Activated CD4-positive, alpha-beta T cell treated with anti-CD3 and anti-CD28 coated beads, Interleukin-2, amount 50 U/mL, for 24 hours (primary cell): ENCODE measurements at places on chromosomes 1 and 21.

DNA sequence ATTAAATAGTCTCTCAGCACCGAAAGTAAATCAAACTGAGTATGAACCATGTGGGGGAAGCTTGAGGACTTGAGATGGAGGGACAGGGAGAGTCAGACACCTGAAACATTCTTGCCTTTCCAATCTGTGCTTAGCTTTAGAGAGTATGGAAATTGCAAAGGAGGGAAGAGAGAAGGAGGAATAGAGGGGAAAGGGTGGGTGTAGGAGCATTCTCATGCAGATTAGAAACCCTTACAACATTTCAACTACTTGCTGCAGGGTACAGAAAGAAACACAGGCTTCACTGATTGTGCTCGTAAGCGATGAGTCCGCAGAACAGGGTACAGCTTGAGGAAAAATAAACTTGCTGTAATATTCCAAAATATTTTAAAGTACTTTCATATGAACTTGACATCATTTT lies 73.8 kb downstream of the NIBAN1 start:
- no peak for DNase-seq

DNA sequence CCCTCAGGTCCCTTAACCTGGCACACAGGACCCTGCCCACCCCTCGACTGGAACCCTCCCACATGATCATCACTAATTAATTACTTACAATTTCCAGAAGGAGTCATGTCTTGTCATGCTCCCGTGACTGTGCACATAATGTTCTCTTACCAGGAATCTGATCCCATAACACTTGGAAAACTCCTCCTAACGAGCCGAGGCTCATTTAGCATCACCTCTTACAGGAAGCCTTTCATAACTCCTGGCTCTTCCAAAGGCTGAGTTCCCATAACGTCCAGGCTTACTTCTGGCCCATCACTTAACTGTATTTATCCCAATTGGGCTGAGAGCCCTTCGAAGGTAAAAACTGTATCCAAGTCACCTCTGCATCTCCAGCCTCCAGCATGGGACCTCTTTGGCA lies 147.9 kb upstream of the JUN start:
- DNase-seq, result no peak

DNA sequence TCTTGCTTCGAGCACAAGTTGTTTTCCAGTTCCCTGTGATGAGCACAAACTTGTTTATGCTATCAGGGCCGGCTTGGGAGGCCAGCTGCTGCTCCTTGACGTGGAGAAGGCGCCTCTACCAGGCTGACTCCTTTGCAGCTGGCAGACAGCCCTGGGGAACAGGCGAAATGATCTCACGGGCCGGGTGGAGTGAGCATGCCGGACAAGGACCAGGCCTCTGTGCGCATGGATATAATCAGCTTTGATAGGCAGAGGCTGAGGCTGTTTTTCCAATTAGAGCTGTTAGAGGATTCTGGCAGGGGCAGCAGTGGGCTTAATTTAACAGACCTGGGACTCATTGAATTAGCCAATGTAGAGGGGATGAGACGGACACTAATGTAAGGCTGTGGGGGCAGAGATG lies 38.9 kb downstream of the FAM163A start:
- no peak for DNase-seq

DNA sequence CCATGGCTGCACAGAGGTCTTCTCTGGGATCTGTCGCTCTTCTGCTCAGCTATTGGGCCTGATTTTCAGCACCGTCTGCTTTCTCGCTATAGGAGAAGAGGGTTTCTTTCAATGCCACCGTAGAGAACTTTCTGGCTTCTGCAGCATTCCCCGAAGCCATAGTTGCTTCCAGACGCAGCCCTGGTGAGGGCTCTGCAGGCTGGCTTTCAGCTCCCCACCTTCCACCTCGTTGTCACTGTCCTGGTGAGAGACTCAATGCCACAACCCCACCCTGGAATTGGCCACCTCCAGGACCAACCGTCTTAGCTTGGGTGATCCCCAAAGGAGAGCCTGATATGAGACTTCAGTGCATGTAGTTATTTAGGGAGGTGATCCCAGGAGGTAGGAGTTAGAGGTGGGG lies 12.0 kb upstream of the PRKCZ start:
- no peak for DNase-seq

DNA sequence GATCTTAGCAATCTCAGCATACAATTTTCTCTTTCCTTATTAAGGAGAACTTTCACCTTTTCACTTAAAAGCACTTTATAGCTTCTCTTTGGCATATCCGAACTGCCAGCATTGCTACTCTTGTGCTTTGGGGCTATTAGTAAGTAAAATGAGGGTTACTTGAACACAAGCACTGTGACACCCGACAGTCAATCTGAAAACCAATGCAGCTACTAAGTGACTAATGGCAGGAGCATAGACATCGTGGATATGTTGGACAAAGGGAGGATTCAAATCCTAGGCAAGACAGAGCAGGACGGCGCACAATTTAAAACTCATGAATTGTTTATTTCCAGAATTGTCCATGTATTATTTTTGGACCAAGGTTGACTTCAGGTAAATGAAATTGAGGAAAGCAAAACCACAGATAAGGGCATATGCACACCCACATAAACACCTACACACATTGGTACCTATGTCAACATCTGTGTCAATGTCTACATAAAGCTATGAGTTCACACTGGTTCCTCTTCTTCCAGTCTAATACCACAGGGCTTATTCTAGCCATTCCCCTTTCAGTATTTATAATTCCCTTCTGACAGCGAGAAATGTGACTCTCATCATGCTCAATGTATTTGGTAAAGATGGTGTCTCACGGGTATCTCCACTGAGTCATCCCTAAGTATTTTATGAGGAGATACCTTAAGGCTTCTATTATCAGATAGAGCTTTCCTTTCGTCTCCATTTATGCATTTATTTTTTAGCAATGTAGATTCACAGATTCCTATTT lies 75.3 kb upstream of the RALGPS2 start:
- no peak for DNase-seq

DNA sequence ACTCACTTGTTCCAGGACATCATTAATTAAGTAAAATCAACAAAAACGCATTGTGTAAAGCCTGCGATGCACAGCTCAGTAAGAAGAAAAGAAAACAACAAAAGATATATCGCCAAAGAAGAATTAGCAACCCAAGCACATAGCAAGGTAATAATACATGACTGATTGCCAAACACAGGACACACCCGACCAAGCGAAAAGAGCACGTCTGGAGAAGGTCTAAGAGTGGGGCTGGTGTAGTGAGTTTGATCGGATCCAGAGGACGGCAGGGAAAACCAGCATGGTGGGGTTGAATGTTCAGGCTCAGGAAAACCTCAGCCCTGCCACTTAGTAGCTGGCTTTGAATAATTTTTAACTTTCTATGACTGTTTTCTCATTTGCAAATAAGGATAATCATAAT lies 69.8 kb downstream of the JAK1 start:
- DNase-seq, result no peak

GRCh38 chr1:160876311-160876710 lies 8.7 kb downstream of the ITLN1 start:
- DNase-seq, result no peak

- DNase-seq, result no peak
Observed at GRCh38 chr1:111801071-111801850, 45.6 kb downstream of the DDX20 start.

GRCh38 chr1:208081972-208082371 lies 162.2 kb downstream of the PLXNA2 start:
- DNase-seq, result no peak

DNA sequence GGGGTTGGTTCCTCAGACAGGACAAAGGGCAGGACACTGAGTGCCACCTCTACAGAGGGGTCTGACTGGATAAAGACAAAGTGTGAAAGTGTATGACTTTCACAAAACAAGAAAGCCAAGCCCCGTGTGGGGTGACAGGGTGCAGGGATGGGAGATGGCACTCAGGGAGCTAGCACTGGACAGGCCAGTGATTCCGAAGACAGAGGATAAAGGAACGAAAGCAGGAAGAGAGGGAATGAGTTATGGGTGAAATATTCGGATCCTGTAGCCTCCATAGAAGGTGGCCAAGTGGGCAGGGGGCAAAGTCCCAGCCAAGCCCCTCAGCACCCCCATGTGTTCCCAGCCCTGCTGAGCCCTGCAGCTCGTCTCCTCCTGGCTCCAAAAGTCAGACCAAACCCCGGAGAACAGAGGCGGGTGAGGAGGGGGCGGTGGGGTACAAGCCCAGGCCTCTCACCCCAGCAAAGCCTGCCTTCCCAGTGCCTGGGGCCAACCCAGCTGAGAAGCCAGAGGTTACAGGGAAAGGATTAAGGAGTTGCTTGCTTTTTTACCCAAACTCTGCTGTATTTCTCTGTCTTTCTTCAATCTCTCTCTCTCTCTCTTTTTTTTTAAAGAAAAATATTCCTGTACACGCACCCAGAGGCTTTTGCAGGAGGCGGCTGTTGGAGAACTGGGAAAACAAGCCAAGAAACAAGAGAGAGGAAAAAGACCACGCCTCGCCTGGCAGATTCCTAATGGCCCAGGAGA lies 14.0 kb upstream of the WASF2 start:
- no peak for DNase-seq

DNA sequence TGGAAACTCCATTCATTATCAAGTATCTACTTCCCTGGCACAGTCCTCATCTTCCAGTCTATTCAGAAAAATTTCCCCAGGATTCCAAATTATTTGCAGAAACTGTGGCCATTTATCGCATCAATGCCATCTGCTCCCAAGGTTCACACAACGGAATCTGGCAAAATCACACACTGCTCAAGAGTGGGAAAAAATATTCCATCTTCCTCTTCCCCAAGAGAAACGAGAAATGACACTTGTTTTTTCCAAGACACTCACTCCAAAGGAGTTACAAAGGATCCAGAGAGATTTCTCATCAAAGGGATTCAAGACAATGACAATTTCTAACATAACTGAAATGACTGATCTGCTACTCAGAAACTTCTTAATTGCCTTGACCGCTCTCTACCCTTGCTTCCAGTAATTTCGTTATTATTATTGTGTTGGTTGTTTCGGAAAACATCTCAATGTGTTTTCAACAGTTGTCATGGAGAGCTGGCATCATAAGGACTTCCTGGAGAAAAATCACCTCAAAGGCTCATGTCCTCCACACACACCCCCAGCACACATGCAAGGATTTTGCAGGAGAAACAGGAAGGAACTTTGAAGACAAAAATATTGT lies 128.0 kb downstream of the PSMG1 start:
- no peak for DNase-seq

DNA sequence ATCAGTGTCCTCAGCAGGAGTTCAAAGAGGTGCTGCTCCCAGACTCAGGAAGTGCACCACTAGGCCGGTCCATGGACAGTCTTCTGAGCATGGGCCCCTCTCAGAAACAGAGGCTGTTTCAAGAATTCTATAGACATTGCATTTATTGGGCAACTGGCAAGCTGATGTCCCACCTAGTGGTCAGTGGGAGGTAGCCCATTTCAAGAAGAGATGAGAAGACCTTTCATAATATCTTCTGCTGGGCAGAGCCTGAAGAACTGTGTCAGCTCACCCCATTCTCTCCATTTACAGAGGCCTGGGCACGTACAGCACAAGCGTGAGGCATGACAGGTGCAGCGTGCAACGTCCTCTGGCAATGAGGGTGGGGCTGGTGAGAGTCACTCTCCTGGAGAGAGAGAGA lies 216.0 kb downstream of the DYRK1A start:
- no peak for DNase-seq

DNA sequence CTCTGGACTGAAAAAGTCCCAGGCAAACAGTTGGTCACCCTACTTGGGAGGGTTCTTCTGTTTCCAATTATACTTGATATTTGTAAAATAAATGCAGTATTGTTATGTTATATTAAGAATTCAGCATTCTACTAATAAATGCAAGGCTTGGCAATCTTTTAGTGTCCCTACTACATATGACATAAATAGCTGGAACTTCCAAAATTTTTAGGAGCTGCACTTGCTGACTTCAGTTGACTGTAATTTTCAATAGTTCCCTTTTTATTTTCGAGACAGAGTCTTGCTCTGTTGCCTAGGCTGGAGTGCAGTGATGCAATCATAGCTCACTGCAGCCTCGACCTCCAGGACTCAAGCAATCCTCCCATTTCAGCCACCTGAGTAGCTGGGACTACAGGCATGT lies 20.0 kb downstream of the FOXD3 start:
- DNase-seq, result no peak

DNA sequence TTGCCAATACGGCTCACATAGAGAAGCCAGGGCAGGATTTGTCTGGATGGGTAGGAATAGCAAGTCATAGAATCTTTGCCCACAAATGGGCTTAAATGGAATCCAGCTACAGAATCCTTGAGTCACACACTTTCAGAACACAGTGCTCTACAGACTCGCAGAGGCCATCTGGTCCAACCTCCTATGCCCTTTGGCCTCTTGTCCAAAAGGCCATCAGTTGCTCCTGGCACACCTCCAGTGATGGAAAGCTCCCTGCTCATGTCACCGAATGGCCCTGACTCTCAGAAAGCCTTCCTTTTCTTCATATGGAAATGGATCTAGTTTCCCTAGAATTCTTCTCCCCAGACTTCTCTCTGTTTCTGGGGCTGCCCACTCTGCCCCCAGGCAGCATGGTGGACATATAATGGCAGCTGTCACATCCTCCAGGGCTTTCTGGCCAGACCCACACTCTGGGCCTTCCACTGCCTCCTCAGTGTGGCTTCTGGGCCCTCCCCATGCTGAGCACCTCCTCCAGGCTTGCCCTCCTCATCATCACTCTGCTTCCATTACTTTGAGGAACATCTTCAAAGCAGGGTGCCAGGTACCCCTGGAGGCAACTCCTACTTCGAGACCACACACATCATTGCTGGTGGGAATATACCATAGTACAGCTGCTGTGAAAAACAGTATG lies 33.6 kb upstream of the TRABD2B start:
- no peak for DNase-seq

- DNase-seq, result no peak
Observed at GRCh38 chr1:55338448-55338820, 123.3 kb upstream of the USP24 start.

DNA sequence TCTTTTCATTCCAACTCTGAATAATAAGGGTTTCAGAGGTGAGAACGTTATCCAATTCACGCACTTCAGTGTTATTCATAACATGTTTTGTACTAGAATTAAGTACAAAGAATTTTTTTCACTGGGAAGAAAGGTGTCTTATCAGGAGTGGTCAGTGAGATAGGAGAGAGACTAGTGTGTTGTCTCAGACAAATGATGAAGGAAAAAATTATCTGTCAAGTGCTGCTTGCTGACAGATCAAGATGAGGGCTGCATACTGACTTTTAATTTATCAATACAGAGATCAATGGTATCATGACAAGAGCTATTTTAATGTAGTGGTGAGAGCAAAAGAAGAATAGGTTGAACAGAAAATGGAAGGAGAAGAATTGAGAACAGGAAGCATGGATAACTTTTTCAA lies 402.4 kb downstream of the KCNT2 start:
- DNase-seq, result no peak

GRCh38 chr1:5914676-5915365 lies 77.4 kb downstream of the NPHP4 start:
- DNase-seq, result no peak
